ENCODE measurements at places on chromosomes 7 and 10. TPM values are rescaled to one million over a fixed set of nuclear protein-coding genes. Genes with fewer than 3 reads are reported as not detected.

Gene MCM10
- total RNA-seq: 0.24 TPM

Gene INA
- total RNA-seq: 0.17 TPM

Gene FAM24B
- total RNA-seq: not detected

DNA sequence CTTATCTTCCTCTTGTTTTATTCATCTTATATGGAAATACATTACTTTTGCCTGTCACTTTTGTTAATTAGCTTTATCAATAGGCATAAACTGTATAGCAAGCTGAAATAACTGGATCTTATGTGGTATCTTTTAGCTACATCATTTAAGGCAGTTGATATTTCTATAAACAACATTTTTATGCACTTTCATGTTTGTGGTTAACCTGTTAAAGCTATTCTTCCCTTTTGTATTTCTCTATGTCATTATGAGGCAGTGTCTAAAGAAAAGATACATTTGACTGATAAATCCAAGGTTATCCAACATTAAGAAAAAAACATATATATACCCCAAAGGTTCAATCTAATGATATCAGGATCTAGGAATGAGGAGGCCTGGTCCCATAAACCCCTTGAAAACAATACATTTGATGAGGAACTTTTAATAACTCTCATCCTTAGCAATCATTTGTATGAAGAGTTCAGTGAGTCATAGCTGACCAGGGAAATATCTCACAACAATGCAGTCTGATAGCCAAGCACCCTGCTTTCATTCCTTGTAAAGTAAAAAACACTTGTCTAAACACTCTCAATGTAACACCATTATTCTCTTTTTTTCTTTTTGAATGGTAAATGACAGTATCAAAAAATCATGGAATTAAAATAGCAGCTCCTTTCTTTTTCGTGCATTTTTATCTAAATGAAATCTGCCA lies 300.9 kb downstream of the NEBL start:
- H3K27ac ChIP-seq: no peak overlapping the region
- no peak for DNase-seq
- no peaks in the 10 kb centered on the region for H3K4me1 ChIP-seq
- H3K4me3 ChIP-seq: no peak overlapping the region

DNA sequence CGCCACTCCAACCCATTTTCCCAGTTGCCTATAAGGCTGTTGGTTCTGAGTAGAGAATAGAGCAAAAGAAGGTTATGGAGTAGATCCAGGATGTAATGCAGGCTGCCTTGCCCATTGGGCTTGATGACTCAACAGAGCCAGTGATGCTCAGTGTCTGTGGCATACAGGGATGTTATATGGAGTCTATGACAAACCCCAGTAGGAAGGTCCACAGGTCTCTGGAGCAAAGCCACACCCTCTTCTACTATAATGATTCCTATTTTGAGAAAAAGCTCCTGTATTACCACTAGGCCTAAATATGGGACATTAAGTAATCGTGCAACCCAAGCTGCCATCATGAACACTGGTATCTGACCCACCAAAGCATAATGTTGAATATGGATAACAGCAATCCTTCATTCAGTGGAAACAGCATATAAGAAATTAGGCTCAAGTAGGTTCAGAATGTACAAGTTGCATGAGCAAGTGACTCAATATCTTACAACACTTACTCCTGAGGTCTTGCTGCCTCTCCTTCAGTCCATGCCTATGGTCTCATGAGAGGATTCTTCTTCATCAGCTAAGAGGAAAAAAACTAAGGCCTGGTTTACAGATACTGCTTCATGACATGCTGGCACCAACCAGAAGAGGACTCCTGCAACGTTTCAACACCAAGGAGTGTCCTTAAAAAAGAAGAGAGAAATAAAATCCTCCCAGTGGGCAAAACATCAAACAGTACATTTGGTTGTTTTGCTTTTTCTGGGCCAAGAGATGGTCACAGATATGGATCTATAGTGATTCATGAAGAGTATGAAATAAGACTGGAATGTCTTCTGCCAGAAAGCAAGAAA lies 14.8 kb upstream of the FHIP2A start:
- no peaks in the 10 kb centered on the region for H3K4me1 ChIP-seq
- DNase-seq: no peak
- no peak overlapping the region for H3K4me3 ChIP-seq
- H3K27me3 ChIP-seq: no peaks in the 10 kb centered on the region
- no peak overlapping the region for H3K27ac ChIP-seq

DNA sequence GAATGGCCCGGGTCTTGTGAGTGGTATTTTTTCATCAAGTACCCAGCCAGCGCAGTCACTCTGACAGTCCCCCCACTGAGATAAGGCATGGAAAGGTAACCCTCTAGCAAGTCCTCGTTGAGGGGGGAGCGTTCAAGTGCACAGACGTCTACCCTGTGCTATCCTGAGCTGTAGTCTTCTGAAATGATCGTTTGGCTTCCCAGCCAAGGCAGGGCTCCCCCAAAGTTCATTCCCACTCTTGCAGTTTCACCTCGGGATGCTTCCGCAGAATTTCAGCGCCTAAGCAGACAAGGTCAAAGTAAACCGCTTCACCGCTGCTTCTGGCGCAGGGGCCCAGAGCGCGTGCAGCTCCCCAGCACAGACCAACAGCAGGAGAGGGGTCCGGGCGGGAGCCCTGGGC lies 1.8 kb downstream of the INSYN2A start:
- no peak overlapping the region for H3K4me3 ChIP-seq
- no peaks in the 10 kb centered on the region for H3K36me3 ChIP-seq
- no peak overlapping the region for H3K27ac ChIP-seq
- H3K4me1 ChIP-seq: peaks cover 7% of the 10 kb centered on the region

GRCh38 chr7:34361663-34362250 lies 296.3 kb upstream of the NPSR1 start:
- no peaks in the 10 kb centered on the region for H3K27me3 ChIP-seq
- no peaks in the 10 kb centered on the region for H3K4me1 ChIP-seq
- no peak overlapping the region for H3K4me3 ChIP-seq

- peak overlapping the region; percentile 41 for H3K27ac ChIP-seq
- DNase-seq: peak; percentile 45
- H3K36me3 ChIP-seq: no peaks in the 10 kb centered on the region
- H3K4me1 ChIP-seq: peaks cover 27% of the 10 kb centered on the region
- H3K27me3 ChIP-seq: no peaks in the 10 kb centered on the region
Observed at GRCh38 chr10:131181456-131181855, 130.1 kb downstream of the TCERG1L start.

- H3K4me3 ChIP-seq: no peak overlapping the region
- H3K27ac ChIP-seq: peak overlapping the region; percentile 36
- peak; percentile 50 for DNase-seq
- peaks cover 7% of the 10 kb centered on the region for H3K27me3 ChIP-seq
Observed at GRCh38 chr7:2523941-2524807, 4.6 kb downstream of the LFNG start.

DNA sequence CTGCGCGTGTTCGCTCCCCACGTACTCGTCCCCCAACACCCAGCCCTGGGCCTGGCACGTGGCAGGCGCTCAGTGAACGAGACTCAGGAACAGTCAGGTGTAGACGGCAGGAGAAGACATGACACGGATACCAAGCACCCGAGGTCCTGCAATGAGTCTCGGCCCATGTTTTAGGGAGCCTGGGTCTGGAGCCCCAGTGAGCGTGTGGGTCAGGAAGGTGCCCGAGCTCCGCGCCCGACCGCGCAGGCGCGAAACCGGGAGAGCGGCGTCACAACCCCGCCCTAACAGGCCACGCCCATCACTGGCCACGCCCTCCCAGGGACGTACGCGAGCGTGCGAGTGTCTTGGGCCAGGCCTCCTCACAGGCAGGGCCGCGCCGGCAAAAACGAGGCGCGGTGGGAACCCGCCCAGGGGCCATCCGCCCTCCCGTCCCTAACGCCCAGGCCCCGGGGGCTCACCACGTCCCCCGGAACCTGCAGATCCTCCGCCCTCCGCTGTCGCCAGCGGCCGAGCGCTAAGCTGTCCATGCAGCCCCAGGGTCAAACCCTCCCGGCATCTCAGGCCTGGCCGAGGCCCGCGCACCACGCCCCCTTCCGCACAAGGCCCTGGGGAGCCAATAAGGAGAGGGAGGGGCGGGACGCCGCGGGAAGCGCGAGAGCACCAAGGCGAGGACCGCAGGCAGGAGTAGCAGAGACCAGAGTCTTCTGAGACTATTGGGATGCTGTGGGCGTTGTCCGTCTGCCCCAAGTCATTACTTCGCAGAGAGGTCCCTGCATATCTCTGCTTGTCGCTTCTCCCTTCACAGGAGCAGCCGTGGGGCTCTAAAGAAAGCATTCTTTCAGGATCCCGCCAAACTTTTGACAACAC lies at the start of gene C10orf143:
Gene C10orf143 (minus strand): TSS at position 585 of the 867 bp plus-strand sequence. CDS start 58 bp downstream, at position 527.
- H3K36me3 ChIP-seq: no peaks in the 10 kb centered on the region
- peak within 1 kb of the TSS; percentile 91 for H3K27ac ChIP-seq
- no peaks in the 10 kb centered on the region for H3K27me3 ChIP-seq
- DNase-seq: peak; percentile 99
- H3K4me1 ChIP-seq: peaks cover 3% of the 10 kb centered on the region

DNA sequence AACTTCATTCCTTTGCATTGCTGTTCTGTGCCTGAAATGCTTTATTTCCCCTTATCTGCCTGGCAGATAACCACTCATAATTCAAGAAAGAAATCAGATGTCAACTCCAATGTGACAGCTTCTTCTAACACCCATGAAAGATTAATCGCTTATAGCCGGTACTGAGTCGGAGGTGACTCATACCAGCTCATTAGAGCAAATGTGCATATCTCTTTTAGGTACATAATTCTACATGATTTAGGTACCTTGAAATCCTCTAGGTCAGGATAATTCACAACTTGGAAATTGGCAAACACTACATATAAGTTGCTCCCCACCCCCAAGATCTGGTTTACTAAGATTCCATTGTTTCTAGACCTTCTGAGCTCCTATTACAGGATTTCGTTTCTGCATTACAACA lies 554.4 kb upstream of the SORCS1 start:
- no peaks in the 10 kb centered on the region for H3K27me3 ChIP-seq
- H3K4me1 ChIP-seq: no peaks in the 10 kb centered on the region
- no peak for DNase-seq
- no peak overlapping the region for H3K27ac ChIP-seq
- no peak overlapping the region for H3K4me3 ChIP-seq

DNA sequence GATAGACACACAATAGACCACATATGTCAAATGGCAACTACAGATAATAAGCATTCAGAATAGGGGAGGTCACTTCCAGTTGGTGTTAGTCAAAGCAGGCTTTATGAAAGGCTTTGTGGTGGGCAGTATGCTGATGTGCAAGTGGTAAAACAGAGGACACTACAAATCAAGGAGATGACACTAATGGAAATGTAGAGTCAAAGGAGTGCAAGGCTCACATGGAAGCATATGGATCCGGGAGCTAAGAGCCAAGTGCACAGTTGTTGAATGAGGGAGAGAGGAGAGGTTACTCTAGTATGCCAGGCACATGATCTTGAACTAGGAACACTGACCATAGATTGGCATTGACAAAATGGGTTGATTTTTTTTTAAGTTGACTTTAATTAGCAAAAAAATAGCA lies 62.7 kb downstream of the GRM3 start:
- H3K27me3 ChIP-seq: no peaks in the 10 kb centered on the region
- no peaks in the 10 kb centered on the region for H3K4me1 ChIP-seq
- no peak for DNase-seq
- H3K4me3 ChIP-seq: no peak overlapping the region
- no peaks in the 10 kb centered on the region for H3K36me3 ChIP-seq

DNA sequence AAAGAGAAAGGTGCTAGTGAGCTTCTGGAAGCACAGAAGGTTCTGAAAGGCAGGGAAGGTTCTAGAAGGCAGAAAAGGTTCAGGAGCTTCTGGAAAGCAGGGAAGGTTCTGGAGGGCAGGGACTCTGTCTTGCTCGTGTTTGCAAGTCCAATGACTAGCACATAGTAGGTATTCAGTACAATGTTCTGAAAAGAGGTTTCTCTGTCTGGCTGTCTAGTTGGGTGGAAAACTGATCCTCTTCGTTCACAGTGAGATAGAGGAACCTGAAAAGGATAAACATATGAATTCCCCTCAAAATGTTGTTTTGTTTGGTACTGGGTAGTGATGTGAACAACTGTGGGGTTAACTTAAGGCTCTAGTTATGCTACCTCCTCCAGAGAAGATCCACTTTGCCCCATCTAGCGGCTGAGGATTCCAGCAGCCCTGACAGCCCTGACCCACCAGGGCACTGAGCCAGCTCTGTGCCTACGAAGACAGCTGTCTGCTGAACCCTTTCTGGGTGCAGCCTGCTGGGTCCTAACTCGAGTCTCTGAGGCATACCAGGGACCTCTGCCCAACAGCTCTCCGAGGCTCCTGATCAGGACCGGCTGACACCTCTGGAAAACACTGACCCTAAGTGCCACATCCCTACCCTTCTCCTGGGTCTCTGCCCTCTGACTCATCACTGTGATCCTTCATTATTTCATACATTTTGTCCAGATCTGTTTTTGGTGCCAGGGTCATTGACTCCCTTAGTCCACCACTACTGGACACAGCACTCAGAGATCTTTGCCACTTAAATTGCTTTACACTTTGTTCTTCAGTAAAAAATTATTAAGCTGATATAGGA lies 15.4 kb downstream of the PTPRN2 start:
- H3K27me3 ChIP-seq: no peaks in the 10 kb centered on the region
- no peak overlapping the region for H3K4me3 ChIP-seq
- H3K36me3 ChIP-seq: no peaks in the 10 kb centered on the region

- H3K4me3 ChIP-seq: no peak overlapping the region
- no peak for DNase-seq
- H3K36me3 ChIP-seq: no peaks in the 10 kb centered on the region
- H3K4me1 ChIP-seq: no peaks in the 10 kb centered on the region
Observed at GRCh38 chr7:89989454-89989853, 164.8 kb upstream of the STEAP1 start.

DNA sequence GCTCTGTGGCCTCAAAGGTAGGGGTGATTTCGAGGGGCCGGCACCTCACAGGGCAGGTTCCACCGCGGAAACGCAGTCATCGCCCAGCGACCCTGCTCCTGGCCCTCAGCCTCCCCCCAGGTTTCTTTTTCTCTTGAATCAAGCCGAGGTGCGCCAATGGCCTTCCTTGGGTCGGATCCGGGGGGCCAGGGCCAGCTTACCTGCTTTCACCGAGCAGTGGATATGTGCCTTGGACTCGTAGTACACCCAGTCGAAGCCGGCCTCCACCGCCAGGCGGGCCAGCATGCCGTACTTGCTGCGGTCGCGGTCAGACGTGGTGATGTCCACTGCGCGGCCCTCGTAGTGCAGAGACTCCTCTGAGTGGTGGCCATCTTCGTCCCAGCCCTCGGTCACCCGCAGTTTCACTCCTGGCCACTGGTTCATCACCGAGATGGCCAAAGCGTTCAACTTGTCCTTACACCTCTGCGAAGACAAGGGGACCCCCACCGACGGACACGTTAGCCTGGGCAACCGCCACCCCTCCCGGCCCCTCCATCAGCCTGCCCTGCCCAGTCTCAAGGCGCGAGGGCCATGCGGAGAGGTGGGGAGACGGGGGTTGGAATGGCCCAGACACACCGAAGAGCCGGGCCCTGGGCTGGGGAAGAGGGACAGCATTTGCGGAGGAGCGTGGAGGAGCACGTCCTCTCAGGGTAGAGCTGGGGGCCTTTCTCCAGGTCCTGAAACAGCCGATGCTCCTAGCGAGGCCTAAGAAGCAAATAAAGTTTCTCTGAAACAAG lies 6.0 kb downstream of the SHH start:
- peaks cover 52% of the 10 kb centered on the region for H3K4me1 ChIP-seq
- H3K27me3 ChIP-seq: peaks cover 16% of the 10 kb centered on the region
- no peak for DNase-seq
- H3K27ac ChIP-seq: no peak overlapping the region
- no peaks in the 10 kb centered on the region for H3K36me3 ChIP-seq
